ENCODE measurements at places on chromosomes 4 and X. TPM values are rescaled to one million over a fixed set of nuclear protein-coding genes. Genes with fewer than 3 reads are reported as not detected.

DNA sequence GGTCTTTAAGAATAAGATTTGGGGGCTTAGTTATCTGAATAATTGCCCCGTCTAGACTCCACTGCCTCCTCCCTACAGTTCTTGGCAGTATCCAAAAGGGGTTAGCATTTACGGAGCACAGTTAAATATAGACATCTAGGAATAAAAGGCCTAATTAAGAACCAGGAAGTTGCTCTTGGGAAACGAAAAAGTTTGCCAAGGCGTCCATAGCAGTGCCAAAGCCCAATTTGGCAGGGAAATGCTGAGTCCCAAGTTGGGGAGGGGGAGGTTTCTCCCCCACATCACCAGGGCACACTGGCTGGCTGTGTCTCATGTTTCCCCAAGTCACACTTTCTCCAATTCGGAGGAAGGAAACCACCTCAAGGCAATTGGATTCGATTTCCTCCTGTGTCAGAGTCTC lies 338.7 kb downstream of the FBXW7 start:
- DNase-seq, result no peak

- peak; percentile 46 for DNase-seq
Measured at GRCh38 chr4:4457803-4458553, 71.1 kb downstream of the NSG1 start.

DNA sequence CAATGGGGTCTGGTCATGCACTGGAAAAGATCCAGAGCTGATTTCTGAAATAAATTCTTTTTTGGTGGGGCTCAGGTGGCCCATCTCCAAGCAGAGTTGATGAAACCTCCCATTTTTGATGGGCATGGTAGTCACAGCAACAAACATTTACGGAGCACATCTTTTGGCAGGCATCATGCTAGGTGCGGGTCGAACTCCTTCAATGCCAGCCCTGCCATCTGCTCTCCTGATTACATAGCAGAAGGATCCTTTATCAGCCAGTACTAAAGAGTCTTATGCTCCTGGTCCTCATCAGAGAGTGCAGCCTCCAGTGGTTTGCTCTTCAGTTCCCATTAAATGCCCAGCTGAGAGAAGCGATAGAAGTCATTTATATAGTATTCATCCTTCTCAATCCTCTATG lies 121.7 kb downstream of the GRXCR1 start:
- no peak for DNase-seq

GRCh38 chr4:189787216-189788031 lies 153.2 kb upstream of the FRG1 start:
- DNase-seq, result no peak

DNA sequence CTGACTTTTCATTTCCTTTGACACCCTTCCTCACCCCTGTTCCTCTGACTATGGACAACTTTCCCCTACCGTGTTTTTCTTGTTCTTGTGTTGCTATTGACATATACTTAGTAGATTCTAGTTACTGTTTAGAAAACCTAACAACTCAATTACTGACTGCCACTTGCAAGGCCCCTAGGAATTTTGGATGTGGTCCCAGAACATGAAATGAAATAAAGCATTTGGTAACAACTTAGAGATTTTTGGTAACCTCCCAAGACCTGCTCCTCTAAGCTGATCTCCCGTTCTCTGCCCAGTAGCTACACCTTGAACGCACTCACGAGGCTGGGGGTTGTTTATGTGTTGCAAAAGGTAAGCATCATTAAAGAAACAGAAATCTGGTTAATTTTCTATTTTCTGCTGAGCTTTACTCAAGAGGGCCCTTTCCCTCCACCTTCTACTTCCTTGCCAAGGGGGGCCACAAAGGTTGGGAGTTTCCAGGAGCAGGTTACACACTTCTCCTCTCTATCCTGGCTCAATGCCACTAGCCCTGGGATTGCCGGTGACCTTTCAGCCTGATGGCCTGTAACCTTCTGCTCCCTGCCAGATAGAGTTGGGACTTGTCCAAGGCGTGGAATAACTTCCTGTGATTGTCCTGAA lies 20.5 kb downstream of the GAB3 start:
- DNase-seq, result peak; percentile 45

- DNase-seq, result no peak
Measured at GRCh38 chr4:1505511-1506460, 99.5 kb upstream of the NKX1-1 start.

- no peak for DNase-seq
Measured at GRCh38 chr4:177124349-177125064, 185.2 kb upstream of the NEIL3 start.

- no peak for DNase-seq
Measured at GRCh38 chr4:96354036-96354712, 514.3 kb downstream of the PDHA2 start.

DNA sequence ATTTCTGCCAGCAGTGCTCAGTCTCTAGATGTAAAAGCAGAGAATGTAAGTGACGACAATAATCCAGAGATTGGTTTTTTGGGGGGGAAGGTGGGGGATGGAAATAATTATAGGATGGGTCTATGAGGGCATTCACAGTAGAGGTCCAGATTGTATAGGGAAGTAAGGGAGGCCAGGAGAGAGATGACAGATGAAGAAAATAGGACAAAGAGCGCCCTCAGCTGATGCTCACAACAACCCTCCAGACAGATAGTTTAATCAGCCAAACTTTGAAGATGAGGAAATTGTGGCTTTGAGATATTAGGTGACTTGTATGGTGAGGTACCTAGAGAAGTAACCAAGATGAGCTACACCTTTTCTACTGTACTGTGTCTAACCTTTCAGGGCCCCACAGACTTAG lies 137.9 kb downstream of the MAGEB17 start:
- DNase-seq, result no peak

- DNase-seq, result no peak
Measured at GRCh38 chr4:40948014-40948413, 198.3 kb downstream of the NSUN7 start.

GRCh38 chr4:3502941-3503936 lies 29.0 kb downstream of the LRPAP1 start:
- DNase-seq, result no peak

GRCh38 chrX:69019073-69019890 lies 146.0 kb downstream of the PJA1 start:
- no peak for DNase-seq

DNA sequence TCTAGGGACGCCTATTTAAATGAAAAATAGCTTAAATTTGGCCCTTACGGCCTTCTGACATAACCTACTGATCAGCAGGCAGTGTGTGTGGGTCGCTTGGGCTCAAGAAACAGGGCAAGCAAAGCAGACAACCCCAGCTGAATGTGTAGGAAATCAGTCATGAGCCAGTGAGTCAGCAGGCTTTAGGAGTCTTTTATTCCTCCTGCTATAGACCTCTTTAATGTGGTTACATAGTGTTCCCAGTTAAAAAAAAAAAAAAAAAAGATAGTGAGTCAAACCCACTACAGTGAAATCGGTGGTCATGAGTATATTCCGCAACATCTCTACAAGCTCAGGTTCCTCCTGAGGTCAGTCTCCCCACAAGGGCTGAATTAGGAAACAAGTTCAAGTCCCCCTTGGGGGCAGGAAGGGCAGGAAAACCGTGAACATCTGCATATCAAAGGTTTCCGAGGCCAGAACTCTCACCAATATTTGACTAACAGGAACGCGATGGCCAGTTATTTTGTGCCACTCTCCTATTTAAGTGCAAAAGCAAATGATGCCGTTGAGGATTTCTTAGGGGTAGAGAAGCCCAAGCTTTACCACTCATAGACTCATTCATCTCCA lies 32.7 kb downstream of the ACSL1 start:
- peak; percentile 92 for DNase-seq

DNA sequence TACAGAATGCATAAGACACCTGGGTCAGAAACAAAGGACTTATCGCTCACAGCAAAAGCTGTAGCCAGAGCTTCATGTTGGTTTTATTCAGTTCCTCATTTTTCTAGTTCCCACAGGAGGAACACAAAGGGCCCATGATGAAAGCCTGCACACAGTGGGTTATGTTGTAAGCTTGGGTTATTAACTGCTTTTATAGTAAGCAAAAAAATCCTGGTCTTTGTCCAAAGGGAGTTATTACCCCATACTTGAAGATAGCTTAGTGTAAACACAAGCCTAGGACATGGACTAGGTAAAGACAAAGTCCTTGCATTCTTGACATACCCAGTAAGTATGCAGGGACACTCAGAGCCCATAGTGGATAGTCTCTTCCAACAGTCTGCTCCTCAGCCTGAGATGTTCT lies 11.7 kb downstream of the BBS12 start:
- no peak for DNase-seq

DNA sequence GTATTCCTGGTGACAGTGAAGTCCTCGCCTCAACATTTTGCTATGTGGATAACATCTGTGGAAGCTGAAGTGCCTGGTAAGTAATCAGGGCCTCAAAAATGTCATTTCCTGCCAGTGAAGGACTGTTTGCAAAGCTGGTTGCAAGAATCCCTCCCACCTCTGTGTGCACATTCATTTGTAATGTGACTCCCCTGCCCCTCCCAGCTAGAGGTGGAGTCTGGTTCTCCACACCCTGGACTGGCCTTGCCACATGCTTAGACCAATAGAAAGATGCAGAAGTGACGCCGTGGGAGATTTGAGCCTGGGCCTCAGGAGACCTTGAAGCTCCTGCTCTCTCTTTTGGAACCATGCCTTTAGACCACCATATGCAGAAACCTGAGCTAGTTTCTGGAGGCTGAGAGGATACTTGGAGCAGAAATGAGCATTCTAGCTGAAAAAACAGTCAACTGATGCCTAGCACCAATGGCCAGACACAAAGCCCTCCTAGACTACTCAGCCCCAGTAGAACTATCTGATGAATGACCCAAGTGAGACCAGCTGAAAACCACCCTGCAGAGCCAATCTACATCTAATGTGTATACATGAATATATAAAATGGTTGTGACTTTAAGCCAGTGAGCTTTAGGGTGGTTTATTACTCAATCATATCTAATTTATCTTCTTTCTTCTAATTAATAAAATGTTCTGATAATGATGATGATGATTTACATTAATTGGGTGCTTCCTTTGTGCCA lies 47.8 kb upstream of the CRMP1 start:
- peak; percentile 89 for DNase-seq

DNA sequence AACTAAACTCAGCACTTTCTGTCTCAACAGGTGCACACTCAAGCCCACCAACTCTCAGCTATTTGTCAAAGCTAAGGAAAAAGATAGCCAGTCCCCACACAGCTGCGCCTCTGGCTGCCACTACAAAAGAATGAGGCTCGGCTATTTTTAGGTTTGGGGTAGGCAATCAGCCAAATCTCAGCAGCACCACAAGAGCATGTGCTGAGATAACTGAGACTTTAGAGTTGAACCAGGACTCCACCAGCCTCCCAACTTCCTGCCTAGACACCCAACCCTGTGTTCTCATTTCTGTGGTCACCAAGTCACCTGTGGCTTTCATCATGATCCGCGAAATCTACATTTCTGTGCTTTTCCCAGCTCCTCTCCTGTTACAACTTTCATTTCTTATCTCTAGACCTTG lies 28.0 kb downstream of the DMD start:
- peak; percentile 2 for DNase-seq

The PRKG2 gene
- total RNA-seq, result 0.02 TPM

The NOA1 gene
- total RNA-seq, result 12.0 TPM

The PASD1 gene
- total RNA-seq, result not detected

The TBC1D1 gene
- total RNA-seq, result 97.0 TPM

The TCEAL2 gene
- total RNA-seq, result not detected

The STAP1 gene
- total RNA-seq, result not detected

The TEX28 gene
- not detected for total RNA-seq
